Fibroblast of villous mesenchyme (primary cell): ENCODE measurements at places on chromosomes 5 and 9. TPM values are rescaled to one million over a fixed set of nuclear protein-coding genes. Genes with fewer than 3 reads are reported as not detected.

DNA sequence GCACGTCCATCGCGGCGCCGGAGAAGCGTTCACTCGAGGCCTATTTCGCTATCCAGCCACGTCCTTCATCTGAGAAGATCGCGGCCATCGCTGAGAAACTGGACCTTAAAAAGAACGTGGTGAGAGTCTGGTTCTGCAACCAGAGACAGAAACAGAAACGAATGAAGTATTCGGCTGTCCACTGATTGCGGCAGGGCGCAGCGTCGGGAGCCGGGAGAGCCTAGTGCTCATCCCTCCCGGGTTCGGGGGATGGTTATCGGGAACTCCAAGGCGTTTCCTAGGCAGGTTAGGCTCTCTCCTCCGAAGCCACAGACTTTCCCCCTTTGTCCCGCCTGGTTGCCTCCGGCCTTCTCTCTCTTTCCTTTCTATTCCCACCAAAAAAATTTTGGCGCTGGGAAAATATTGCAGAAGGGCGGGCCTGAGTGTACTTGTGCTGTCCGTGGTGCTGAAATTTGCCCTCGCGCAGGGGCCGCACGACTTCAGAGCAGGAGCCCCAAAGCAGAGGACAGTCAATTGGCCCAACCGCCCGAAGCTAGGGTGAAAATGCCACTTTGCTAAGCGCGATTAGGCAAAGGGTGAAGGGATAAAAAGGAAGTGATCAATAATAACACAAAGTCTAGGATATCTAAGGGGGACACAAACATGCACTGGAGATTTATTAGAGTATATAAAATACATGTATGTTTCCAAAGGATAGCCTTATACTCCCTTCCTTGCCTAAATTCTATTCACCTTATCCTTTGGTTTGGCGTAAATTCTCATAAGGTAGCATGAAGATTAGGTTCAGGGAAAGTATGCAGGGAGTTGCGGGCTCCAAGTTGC, 1.8 kb downstream of the POU4F3 start:
- DNase-seq: peak; percentile 71

- no peak for DNase-seq
These were observed 144.0 kb downstream of the ATG10 start for GRCh38 chr5:82115858-82116257.

SLC6A7 gene
- under 0.01 TPM in 2 replicates for total RNA-seq

GPX3 gene
- 3.5 and 3.9 TPM in 2 replicates for total RNA-seq

DNA sequence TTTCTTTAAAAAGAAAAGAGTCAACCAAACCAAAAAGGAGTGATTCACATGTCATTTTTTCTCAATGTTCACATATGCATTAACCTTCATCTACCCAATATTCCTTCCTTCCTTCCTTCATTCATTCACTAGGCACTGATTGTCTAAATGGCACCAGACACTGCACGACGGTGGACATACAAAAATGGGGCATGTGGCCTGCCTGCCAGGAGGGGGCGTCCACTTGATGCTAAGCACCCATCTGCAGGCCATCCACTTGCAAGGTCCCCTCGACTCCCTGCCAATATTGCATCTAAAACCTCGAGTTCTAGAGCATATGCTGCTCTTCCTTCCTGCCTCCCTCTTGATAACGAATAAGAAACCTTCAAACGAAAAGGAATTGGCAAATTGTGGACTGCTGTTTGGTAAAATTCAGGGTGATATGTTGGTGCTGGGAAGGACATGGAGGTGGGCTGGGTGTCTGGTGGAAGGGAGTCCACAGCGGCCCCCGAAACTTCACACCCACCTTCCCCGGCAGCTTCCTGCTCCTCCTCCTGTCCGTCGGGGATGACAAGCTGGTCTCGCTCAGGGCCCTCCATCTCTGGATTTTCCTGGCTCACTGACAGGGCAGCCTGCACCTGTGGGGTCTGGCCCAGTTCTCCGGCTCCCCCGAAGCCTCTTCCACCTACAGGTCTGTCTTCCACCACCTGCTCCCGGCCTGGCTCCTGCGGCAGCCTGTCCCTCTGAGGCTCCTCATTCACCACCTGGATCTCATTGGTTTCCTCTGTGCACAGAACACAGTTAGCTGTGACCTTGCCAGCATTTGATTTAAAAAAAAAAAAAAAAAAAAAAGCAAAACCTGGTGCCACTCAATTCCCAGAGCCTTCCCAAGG, 64.3 kb downstream of the GOLM1 start:
- DNase-seq: peak; percentile 60

GRCh38 chr9:37511016-37512010, 25.6 kb downstream of the POLR1E start:
- DNase-seq: no peak

DNA sequence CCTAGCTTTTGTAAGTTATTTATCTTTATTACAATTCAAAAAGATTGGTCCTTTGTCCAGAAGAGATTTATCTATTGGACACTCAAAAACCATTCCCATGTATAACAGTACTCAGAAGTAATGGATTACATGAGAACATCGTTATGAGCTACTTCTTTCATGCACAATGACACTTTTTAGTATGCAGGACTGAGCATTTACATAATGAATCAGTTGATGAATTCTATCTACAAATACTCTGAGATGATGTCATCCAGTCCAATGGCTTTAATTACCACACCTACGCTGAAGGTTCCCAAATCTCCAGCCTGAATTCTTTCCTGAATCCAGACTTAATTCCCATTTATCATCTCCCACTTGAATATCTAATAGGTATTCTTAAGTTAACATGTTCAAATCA, 75.3 kb downstream of the PTBP3 start:
- DNase-seq: no peak

DNA sequence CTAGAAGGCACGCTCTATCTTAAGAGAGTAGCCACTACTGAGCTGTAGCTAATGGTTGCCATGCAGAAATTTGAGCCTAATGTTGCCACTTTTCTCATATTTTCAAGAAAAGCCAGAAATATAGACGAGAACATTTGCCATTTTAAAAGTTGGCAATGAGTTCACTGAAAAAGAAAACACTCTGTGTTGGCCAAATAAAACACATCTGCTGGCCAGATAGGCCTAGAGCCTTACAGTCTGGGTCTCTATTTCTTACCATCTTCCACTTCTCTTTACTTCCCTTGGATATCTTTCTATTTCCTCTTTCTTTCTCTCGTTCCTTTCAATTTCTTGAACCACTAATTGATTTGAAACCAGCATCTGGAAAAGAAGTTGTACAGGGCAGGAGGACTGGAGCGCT, 36.6 kb upstream of the VCAN start:
- no peak for DNase-seq

RNF180 gene
- total RNA-seq: 5.5 and 5.6 TPM in 2 replicates

ISL1 gene
- total RNA-seq: not detected in 2 replicates

SPINK7 gene
- total RNA-seq: not detected in 2 replicates

CREBRF gene
- 8.1 and 15.5 TPM in 2 replicates for total RNA-seq

DNA sequence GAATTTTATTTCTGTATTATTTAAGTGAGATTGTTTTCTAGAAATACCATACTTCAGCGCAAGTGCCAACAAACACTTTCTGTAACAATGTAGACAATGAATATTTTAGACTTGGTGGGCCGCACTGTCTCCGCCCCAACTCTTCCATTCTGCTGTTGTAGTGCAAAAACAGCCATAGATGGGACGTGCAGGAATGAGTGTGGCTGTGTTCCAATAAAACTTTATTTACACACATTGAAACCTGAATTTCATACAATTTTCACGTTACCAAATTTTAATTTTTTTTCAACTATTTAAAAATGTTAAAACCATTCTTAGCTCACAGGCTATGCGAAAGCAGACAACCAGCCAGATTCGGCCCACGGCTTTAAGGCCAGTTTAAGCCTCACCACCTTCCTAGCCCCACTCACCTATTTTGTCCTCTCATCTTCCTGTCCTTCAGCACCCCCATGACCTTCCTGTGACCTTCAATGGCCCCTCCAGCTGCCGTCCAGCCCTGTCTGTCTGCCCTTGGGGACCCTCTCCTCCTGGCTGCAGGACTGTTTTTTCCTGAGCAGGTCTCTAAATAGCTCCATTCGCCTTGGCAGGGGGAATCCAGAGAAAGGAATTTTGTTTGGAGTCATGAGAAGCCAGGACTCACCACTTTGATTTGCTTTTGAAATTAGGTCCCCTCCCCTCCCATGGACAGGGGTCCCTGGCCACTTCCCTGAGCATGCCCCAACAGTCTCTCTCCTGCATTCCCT, 11.2 kb upstream of the ANXA6 start:
- DNase-seq: no peak

DNA sequence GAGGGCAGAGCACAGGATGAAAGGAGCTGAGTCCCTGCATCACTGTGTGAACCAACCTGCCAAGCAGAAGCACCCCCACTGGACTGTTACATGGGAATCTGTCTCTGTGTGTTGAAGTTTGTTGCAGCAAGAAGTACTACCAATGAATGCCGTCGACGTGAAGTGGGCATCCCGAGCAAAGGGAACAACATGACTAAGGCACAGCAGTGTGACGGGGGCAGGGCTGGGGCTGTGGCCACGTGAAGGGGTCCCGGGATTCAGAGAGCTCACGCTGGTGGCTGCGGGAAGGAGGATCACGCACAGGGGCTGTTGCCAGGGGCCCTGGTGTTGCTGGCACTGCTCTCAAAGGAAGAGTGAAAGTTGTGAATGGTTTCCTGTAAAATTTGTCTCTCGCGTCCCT, 27.5 kb upstream of the GABBR2 start:
- DNase-seq: no peak

DNA sequence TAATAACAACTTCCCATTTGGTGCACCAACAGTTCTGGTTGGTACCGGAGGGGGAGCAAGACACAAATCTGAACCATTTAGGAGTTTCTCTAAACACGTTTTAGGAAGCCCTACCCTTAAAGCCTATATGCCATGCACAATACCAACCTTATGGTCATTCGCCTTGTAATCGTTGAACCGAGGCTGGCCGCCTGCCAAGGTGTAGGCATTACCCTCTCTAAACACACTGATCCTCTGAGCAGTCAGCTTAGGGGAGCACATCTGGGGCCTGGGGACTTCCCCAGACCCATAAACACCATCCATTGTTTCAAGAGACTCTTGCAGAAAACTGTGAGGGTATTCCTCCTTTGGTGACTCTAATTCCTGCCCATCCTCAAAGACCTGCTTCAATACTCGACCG, 328 bp downstream of the GRXCR2 start:
- DNase-seq: no peak

GRCh38 chr5:69334793-69335268, 2.2 kb upstream of the CCDC125 start:
- DNase-seq: peak; percentile 80

ZFP37 gene
- 1.6 and 2.6 TPM in 2 replicates for total RNA-seq

ACTL7A gene
- not detected in 2 replicates for total RNA-seq

GRCh38 chr5:151917904-151918303, 6.7 kb downstream of the GLRA1 start:
- no peak for DNase-seq

CEL gene
- total RNA-seq: under 0.01 TPM in 2 replicates

NRARP gene
- total RNA-seq: under 0.01 and 0.32 TPM in 2 replicates

GRCh38 chr9:3370715-3371114, 155.1 kb downstream of the RFX3 start:
- DNase-seq: no peak

GRCh38 chr9:133788819-133789717, 50.9 kb upstream of the SARDH start:
- no peak for DNase-seq

DNA sequence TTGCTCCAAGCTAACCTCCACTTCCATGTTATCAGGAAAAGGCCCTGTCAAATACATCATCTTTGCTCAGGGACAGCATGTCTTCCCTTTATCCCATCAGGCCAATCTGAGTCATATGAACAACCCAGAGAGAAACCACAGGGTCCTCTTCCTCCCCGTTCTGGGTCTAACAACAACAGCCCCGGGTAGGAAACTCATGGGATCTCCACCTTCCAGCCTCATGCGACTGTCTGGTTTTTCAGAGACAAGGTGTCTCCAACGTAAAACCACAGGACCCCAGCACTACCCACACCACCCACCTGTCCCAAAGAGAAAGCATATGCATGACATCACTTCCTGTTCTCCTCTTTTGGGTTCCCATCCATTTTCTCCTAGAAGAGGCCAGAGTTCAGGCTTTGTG, 217.9 kb downstream of the ENC1 start:
- DNase-seq: no peak

DNA sequence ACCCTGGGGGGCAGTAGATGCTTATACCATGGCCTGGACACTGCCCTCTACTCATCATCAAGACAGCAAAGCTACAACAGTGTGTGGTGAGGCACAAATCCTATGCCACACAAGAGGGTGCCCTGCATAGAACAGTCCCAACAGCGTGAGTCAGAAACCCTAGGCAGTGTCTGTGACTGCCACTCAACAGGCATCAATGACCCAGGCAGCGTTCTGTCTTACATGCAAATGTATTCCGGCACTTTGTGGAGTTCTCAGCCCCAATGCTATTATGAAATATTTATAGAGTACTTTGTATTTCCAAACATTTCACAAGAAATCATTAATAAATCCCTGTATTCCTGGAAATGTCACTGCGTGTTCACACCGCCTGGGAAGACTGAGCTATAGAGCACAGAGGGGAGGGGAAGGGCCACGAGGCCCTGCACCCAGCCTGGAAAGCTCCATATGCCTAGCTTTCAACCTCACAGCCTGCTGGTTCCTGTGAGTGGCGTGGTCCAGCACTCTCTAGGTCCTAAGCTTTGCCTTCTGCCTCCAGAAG, 77.7 kb downstream of the NIPSNAP3B start:
- no peak for DNase-seq

KCNV2 gene
- total RNA-seq: not detected in 2 replicates

DNA sequence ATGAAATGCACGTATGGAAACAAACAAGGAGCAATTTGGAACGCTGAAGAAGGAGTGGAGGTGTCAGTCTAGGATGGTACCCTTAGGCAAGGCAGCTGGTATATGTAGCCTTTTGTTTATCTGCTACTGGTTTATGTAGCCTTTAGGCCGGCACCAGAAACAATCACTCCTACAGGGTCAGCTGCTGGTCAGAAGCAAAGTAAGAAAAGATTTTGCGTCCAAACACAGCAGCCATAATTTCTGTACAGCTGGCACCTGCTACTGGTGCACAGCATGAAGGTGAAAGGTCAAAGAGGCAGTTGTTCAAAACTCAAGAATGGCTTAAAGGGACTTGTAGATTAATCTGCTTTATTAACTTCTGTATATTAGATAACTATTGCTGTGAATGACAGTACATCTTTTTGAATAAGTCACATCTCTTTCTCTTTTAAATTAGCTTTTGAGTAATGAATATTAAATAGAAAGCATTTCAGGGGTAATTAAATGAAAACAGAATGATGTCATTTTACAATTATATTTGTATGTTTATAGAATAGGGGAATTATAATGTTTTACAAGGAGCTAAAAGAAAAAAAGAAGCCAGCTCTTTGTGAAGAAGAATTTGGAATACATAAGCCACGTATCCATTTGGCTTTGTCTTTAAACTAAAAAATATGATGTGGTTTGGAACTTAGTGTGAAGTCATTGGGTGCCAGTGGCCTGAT, 33.1 kb upstream of the TLX3 start:
- DNase-seq: no peak

- no peak for DNase-seq
These were observed 21.9 kb downstream of the ERBIN start for GRCh38 chr5:65948115-65948747.

GRCh38 chr5:40383749-40384651, 295.7 kb upstream of the PTGER4 start:
- DNase-seq: peak; percentile 66
